ENCODE measurements at places on chromosomes 12 and 14. TPM values are rescaled to one million over a fixed set of nuclear protein-coding genes. Genes with fewer than 3 reads are reported as not detected.

Gene ITGB7
- 1.6 TPM for total RNA-seq

Gene DUSP6
- total RNA-seq: 27.7 TPM

Gene COPS7A
- 60.3 TPM for total RNA-seq

Gene CD69
- total RNA-seq: not detected

Gene DAAM1
- 54.5 TPM for total RNA-seq

Gene SLC6A13
- 34.6 TPM for total RNA-seq

Gene DRAM1
- 13.5 TPM for total RNA-seq

Gene CMKLR1
- total RNA-seq: 0.59 TPM

Gene PTPRR
- total RNA-seq: 0.18 TPM

Gene COX8C
- total RNA-seq: 0.55 TPM

Gene TEX52
- not detected for total RNA-seq

Gene PTPRB
- total RNA-seq: 0.47 TPM

Gene FOXG1
- total RNA-seq: 0.42 TPM

Gene IL22
- not detected for total RNA-seq

Gene MFAP5
- total RNA-seq: 1.9 TPM

Gene WDR89
- 18.1 TPM for total RNA-seq
